CD4-positive, alpha-beta T cell treated with Interleukin-15 for 4 hours (primary cell): ENCODE measurements at places on chromosomes 2 and 18.

- no peak for DNase-seq
These were observed 97.3 kb upstream of the CREB1 start for GRCh38 chr2:207432453-207432852.

GRCh38 chr2:161063157-161063945 lies 96.9 kb upstream of the TANK start:
- DNase-seq: peak; percentile 79

- DNase-seq: no peak
These were observed 541.1 kb downstream of the TNS1 start for GRCh38 chr2:217461674-217462073.

DNA sequence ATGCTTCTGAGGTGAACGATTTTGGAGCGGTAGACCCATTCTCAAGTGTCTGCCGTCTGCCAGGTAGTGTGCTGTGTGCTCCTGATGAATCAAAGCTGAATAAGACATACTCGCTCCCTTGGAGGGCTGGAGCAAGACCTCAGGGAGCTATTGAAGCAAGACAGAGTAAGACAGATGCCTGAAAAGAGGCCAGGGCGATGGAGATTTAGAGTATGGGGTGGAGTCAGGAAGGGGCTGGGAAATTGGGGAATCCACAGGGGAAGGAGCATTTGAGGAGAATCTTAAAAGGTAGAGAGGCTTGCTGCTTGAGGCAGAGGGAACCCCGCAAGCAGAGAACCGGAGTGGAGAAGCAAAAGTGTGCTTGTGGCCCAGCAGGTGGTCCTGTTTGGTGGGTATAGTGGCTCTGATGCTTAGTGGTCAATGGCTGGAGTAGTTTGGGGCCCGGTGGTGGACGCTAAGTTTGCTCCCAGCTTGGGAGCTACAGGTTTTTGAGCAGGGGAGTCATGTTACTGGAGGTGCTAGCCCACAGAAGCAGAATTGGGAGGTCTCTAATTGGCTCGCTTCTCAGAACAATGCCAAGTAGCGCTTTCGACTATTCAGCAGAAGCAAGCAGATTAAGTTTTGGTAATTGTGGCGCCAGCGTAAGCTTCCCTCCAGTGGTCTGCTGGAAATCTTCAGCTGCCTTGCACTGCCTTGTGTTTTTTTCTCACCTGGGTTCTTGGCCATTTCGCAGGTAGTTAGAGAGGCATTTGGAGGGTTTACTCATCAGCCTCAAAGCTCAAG lies 2.0 kb downstream of the CNNM4 start:
- DNase-seq: no peak

DNA sequence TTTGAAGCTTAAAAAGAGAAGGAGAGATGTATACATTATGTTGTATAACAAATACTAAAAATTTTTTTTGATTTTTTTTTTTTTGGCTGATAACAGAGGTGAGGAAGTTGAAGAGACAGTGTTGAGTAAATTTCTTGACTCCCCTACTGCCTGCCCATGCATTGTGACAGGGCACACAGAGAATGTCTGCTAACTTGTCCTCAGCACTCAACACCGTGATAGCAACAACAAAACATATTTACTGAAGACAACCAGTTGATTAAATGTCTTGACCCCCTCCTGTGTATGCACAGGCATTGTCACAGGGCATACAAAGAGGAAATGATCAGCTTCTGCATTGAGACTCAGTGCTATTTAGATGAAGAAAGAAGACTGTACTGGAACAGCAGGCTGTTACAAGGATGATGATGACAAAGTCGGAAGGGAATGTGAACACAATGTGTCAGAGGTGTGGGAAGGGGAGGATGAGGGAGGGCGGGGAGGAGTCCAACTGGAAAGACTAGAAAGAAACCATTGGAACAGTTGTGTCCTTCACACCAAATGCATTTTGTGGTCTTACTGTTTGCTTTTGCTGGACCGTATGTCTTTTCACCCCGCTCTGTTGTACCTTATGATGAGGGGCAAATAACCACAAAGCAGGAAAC lies 89.5 kb downstream of the CERS6 start:
- no peak for DNase-seq

DNA sequence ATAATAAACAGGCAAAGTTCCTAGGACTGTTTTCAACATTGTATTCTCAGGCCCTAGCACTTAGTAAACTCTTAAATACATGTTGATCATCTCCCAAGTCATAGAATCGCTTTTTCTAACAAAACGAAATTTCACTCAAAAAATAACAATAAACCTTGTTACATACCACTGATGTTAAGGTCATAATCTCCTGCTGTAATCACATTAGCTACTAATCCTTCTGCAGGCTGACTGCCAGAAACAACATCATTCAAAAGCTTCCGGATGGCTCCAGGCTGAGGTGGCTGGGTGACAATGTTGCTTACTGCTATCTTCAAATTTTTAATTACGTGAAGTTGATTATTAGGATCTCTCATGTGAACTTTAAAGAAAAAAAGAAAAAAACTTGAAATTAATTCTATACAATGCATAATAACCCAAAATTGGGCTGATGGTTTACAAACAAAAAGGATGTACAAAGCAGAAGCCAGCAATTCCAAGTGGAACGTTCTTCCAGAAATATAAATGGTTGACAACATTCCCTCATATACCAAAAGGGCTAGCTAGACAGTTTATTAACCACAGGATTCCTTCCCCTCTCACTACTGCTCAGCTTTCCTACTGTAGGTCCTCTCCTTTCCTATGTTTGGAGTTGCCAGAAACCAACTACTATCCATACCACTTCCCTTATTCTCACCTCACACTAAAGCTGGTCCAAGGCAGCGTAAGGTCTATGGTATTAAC lies 11.6 kb downstream of the TRAPPC8 start:
- no peak for DNase-seq

DNA sequence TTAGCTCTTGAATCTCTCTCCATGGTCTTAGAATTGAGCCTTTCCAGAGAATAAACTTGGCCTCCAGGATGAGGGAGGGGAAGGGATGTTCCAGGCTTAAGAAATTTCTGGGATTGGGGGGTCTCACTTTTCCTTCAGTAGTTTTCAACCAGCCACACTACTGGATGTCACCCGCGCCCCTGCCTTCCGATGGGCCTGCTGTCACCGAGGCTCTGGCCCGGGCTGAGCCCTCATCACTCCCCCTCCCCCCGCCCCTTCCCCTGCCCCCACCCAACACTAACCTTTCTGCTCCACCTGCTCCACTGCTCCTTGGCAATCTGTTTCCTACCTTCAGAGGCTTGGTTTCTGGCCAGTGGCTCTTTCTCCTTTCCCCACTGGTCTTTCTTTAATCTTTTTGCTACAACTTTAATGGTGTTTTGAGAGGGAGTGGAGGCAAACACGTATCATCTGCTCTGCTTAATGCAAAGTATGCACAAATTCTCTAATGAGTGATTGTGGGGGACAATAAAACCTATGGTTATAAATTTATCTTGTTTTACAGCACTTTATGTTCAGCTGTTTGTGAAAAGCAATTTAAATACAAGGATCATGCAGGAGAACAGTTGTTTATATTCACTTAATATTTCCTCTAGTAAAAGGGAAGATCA lies 155.1 kb downstream of the WDSUB1 start:
- no peak for DNase-seq

GRCh38 chr2:20538308-20539132 lies 91.6 kb downstream of the RHOB start:
- no peak for DNase-seq

GRCh38 chr2:47048801-47049480 lies 106.2 kb downstream of the STPG4 start:
- no peak for DNase-seq

DNA sequence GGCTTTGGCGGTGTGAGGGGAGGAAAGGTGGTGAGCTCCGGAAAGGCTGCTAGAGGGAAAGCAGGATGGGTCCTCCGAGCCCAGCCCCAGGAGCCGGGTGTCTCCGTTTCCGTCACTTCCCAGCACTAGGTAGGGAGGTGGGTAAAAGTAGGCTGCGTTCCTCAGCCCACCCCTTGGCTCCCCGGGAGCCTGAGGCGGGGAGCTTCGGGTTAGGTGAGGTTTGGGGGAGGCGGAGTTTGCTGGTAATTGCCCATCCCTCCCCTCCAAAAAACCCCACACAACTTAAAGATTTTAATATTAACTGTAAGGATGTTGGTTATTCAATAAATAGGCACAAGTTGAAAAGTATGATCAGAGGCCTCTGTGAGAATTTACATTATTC lies 552 bp upstream of the ATF2 start:
- no peak for DNase-seq

- DNase-seq: no peak
These were observed 18.6 kb downstream of the VRK2 start for GRCh38 chr2:58065248-58065647.

DNA sequence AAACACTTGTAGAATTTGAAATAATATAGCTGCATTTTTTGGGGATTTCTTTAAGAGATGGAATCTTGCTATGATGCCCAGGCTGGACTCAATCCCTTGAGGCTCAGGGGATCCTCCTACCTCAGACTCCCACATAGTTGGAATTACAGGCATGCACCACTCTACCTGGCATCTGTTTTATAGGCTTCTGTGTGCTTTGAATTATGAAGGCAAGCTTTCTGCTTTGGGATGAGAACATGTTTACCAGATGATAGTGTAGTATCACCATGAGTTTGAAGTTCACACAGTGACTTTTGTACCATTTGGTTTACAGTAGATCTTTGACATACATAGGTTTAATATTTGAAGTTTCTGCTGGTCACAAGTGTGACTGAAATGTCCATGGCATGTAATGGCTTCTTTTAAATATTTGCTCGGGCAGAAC lies 10.7 kb downstream of the CNOT11 start:
- DNase-seq: no peak

DNA sequence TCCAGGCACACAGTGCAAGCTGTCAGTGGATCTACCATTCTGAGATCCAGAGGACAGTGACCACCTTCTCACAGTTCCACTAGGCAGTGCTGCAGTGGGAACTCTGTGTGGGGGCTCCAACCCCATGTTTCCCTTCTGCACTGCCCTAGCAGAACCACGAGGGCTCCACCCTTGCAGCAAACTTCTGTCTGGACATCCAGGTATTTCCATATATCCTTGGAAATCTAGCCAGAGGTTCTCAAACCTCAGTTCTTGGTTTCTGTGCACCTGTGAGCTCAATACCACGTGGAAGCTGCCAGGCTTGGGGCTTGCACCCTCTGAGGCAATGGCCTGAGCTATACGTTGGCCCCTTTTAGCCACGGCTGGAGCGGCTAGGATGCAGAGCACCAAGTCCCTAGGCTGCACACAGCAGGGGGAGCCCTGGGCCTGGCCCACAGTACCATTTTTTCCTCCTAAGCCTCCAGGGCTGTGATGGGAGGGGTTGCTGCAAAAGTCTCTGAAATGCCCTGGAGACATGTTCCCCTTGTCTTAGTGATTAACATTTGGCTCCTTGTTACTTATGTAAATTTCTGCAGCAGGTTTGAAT lies 77.5 kb downstream of the MAP4K3 start:
- no peak for DNase-seq

DNA sequence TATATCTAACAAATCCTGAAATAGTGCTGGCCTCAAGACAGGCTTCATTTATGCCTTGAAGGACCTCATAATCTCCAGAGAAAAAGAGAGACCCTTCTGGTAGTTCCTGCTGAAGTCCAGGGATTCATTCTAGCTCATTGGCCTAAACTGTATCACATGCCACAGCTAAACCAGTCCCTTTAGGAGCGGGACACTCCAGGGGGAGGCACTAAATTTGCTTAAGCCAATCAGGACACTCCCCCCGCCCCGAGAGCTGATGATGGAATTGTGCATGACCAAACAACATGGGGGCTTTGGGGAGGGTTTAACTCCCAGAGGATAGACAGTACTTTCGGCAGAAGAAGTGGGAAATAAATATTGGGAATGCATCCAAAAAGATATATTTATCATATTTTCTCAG lies 36.4 kb upstream of the CXCR4 start:
- DNase-seq: no peak

DNA sequence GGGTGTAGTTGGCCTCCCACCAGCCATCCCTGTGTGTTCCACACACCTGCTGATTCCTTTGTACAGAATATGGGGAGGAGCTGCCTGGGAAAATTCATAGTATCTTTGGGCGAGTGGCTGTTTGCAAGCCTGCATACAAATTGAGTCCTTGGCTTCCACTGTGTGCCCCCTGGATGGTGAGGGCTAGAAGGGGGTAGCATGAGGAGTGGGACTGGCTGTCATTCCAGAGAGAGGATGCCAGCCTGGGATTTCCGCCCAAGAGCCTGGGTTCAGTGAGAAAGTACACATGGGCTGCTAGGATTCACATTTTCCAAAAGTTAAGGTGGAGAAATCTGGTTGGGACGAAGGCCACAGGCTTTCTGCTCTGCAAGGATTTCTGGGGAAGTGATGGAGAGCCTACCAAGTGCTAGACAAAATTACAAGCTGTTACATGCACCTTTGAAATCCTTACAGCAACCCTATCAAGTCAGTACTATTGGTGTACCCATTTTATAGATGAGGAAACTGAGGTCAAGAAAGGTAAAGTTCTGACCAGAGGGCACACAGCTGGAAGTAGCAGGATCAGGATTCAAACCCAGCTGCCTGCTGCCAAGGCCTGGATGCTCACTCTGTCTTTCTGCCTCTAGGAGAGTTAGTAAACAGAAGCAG lies 606 bp upstream of the TOGARAM2 start:
- DNase-seq: no peak

- no peak for DNase-seq
These were observed 33.0 kb downstream of the FARSB start for GRCh38 chr2:222622910-222623309.

GRCh38 chr2:196336207-196336606 lies 164.8 kb upstream of the STK17B start:
- no peak for DNase-seq

GRCh38 chr18:6920099-6920955 lies 190.8 kb downstream of the ARHGAP28 start:
- no peak for DNase-seq

DNA sequence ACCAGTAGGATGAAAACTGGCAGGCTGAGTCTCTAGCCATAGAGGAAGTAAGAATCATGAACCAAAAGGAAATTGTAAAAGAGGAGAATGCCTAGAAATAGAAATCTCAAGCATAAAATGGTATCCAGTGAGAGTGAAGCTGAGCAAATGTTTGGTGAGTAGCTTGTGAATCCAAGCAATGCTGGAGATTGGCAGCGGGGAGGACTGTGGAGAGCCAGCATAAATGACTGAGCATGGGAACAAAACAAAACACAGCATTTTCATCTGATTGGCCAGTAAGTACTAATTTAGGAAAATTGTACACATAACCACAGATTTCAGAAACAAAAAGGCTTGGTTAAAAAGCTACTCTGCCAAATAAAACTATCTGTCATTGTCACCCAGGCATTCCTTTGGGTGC lies 390.0 kb downstream of the STK39 start:
- no peak for DNase-seq

DNA sequence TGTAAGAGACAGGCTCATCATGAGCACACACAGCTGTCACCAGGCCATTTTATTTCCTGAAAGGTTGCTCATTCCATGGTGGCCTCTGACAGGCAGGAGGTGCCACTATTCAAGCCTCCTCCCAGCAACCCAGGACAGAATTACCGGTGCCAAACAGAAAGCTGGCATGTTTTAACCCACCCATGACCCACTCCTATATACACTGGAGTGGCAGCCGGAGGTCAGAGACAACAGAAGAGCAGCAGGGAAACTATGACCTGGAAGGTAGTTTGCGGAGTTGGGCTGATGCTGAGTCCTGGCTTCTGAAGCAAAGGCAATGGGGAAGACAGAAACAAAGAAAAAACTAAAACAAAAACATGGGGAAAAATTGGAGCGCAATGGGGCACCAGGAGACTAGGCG lies 2.3 kb downstream of the RFTN2 start:
- no peak for DNase-seq
